Dorsolateral prefrontal cortex (tissue), 122 donors: ENCODE measurements at places on chromosomes 2 and 18.

- no peak for DNase-seq
These were observed 119.0 kb upstream of the ARHGAP28 start for GRCh38 chr18:6610466-6610865.

DNA sequence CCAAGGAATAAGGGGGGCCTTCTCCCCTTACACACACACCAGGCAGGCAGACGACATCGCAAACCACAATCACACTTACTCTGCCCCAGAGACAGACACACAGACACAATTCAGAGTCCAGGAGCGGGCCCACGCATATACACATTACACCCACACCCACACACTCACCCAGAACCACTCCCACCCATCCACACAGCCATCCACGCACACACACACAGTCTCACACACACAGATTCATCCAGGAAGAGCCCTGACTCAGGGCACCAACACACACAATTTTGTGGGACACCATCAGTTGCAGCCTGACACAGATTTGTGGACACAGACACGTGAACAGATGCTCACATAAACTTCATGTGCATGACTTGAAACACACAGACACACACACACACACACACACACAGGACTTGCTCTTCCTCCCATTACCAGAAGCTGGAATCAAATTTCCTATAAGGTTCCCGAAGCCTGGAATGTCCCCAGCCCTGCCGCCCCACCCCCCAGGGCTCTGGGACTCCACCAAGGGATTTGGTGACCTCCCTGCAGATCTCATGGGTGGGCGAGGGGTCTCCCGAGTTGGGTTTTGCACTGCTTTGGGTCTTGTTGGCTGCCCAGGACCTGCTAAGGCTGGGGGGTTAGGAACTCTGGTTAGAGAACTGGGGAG is 23.5 kb downstream of the TNS1 start:
- no peak for DNase-seq

DNA sequence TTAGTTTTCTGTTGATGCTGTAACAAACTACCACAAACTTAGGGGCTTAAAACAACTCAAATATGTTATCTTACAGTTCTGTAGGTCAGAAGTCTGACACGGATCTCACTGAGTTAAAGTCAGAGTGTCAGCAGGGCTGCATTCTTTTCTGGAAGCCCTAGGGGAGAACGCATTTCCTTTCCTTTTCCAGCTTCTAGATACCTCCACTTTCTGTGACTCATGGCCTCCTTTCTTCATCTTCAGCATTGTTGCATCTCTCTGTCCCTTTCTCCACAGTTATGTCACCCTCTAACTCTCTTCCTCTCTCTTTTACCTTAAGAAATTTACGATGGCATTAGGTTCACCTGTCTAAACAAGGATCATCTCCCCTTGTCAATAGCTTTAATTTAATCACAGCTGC is 13.3 kb upstream of the PPP4R1 start:
- no peak for DNase-seq

DNA sequence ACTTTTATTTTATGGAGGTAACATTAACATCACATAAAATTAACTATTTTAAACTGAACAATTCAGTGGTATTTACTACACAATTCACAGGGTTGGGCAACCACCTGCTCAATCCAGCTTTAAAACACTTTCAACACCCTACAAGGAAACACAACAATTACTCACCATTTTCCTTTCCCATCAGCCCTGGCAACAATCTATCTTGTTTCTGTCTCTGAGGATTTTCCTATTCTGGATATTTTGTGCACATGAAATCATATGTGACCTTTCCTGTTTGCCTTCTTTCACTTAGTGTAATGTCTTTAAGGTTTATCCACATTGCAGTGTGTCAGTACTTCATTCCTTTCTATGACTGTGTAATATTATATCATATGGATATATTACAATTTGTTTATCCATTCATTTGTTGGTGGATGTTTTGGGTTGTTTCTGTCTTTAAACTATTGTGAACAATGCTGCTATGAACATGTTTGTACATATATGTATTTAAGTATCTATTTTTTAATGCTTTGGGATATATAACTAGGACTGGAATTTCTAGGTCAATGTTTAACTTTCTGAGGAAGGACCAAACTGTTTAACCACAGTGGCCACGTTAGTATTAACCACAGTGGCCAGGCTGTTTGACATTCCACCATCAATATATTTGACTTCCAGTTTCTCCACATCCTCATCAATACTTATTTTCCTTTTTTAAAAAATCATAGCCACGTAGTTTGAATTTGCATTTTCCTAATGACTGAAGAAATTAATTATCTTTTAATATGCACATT is 72.4 kb upstream of the KIF5C start:
- no peak for DNase-seq

GRCh38 chr18:79932907-79933306 is 18.5 kb downstream of the SLC66A2 start:
- no peak for DNase-seq

- DNase-seq, result no peak
These were observed 143.9 kb upstream of the FN1 start for GRCh38 chr2:215579809-215580208.

GRCh38 chr2:41717839-41718238 is 330.0 kb upstream of the PKDCC start:
- peak; percentile 30 for DNase-seq

DNA sequence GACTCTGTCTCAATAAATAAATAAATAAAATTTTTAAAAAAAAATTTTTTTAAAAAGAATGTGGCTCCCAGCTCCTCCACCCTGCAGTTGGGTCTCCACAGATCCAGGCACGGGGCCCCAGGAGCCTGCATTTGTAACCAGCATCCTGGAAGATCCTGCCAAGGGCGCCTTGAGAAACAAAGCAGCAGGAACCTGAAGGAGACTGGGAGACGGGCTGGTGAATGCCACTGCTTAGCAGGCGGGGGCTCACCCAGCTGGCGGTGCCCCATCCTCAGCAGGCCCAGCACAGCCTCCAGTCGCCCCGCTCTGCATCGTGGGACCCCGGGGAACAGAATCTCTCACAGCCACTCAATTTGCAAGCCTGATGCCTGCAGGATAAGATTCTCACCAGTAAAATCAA is 187.5 kb upstream of the SALL3 start:
- no peak for DNase-seq

DNA sequence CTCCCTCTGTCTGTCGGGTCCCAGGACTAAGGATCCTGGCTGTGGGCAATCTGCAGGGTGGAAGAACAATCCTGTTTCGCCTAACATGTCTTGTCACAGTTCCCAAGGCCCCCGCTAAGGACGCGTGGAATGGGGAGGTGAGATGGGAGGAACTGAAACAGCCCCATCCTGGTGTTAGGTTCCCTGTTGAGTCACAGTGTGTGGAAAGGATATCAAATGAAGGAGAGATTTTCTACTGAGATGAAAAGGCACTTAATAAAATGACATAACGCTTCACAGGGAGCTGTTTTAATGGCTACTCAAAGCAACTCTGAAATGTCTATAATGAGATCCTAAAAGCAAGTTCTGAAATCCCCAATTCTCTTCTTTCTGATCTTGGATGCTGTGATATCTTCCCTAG is 52.5 kb downstream of the RAB31 start:
- no peak for DNase-seq

- DNase-seq, result no peak
These were observed 235.9 kb upstream of the LRATD1 start for GRCh38 chr2:14396533-14397083.

DNA sequence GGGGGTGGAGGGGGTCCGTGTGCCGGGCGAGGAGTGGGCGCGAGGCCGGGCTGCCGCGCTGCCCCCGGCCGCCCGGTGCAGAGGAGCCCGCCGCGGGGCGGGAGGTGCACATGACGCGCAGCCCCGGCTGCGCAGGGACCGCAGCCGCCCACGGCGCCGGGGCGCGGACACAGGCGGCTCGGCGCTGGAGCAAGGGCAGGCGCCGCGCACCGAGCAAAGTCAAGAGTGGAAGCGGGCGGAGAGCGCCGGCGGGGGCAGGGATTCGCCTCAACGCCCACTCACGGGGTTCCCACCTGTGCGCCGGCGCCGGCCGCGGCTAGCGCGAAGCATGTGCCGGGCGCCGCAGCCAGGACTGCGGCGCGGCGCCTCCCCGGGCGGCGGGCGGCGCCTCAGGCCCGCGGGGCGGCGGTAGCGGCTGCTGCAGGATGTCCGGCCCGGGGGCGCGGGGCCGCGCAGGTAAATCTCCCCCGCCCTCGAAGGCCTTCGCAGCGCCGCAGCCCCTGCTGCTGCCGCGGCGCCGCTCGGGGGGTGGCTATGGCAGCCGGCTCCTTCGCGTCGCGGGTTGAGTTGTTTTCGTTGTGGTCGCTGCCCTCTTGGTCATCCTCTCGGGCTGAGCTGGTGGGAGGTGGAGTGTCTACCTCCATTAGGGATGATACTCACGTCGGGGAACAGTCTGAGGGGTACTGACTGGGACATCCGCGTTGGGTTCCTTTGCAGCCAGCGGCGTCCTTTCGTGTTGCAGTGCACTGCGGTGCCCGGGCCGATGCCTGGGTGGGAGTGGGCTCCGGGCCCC is 216.3 kb upstream of the DTNA start:
- DNase-seq, result no peak

DNA sequence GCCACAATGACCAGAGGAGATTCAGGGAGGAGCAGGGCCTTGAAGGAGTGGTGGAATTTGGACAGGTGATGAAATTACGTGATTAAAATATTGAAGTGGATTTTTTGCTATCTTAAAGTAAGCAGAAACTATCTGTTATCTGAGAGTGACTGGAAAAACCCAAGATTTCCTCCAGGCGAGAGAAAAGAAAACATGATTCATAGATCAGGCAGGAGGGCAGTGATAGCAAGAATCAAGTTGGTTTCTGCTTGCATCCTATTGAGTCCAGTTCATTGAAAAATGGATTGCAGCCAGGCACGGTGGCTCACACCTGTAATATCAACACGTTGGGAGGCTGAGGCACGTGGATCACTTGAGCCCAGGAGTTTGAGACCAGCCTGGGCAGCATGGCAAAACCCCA is 127.8 kb downstream of the NXPH2 start:
- DNase-seq, result no peak

DNA sequence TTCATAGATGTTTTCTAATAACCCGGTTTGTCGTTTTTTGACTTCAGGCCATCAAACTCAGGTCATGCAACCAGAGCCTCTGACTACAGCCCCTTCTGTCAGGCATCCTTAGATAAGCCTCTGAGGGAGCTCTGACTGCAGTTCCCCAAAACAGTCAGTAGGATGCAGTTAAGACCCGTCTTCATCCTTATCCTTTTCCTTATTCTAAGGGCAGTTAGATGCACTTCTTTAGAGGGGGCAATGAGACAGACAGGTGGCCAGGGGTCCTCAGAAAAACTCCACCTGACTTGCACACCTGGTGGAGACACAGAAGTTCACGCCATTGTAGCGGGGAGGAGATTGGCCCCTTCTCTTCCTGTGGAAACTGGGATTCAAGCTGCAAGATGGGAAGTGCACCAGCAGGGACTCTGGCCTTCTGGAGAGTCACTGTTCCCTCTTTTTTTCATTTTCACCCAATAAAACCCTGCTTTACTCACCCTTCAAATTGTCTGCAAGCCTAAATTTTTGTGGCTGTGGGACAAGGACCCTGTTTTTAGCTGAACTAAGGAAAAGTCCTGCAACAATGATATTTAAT is 104.8 kb upstream of the TFPI start:
- DNase-seq, result no peak

- DNase-seq, result no peak
These were observed 154.0 kb downstream of the INHBB start for GRCh38 chr2:120499784-120500495.

- no peak for DNase-seq
These were observed 71.5 kb downstream of the GREB1L start for GRCh38 chr18:21313576-21313975.

DNA sequence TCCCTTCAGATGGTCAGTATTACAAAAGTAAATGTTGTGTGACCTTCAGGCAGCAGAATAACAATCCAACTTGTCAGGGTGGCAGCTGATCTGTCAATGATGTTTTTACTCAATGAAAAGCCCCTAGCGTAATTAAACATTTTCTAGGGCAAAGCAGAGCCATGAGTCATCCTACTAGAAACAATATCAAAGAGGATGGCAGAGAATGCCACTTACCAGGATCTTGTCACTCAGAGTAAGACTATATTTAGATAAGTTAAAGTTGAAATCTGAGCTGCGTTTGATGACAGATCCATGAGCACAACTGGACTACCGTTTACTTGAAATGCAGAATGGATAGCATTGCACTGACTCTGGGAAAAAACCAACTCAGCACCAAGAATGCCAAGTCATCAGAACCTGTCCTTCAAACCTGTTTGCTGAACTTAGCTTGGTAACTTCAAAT is 612.6 kb upstream of the ACVR2A start:
- no peak for DNase-seq

DNA sequence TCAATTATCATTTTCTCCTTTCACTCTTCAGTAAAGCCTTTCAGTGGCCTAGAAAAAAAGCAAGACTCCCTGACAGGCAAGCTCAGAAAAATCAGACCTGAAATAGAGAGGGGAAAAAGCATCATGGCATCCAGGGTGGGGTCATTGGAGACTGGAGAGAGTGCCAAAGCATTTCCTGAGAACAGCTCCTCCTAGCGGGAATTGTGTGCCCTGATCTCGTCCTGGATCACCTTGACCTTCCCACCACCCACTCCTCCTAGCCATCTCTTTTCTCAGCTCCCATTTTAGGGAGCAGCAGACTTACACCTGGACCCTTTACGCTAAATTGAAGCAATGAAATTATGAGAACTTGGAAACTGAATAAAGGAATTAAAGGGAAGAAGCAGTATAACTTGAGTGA is 176.6 kb downstream of the VWC2L start:
- DNase-seq, result no peak

GRCh38 chr2:128710729-128711128 is 392.1 kb upstream of the HS6ST1 start:
- DNase-seq, result no peak

DNA sequence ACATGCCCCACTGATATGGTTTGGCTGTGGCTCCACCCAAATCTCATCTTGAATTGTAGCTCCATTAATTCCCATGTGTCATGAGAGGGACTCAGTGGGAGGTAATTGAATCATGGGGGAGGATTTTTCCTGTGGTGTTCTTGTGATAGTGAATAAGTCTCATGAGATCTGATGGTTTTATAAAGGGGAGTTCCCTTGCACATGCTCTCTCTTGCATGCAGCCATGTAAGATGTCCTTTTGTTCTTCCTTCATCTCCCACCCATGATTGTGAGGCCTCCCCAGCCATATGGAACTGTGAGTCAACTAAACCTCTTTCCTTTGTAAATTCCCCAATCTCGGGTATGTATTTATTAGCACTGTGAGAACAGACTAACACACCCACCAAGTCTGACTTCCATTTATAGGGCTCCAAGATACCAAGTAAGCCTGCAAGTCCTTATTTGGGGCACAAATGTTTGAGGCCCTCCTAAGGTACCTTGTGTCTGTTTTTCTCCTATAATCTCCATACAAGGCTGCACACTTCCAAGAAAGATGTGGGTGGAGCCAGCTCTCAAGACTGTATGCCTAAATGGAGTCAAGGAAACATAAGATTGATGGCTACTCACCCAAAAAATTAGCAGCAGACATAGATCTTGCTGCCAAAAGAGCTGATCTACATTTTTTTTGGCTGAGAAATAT is 364.7 kb downstream of the TXNL1 start:
- DNase-seq, result no peak

DNA sequence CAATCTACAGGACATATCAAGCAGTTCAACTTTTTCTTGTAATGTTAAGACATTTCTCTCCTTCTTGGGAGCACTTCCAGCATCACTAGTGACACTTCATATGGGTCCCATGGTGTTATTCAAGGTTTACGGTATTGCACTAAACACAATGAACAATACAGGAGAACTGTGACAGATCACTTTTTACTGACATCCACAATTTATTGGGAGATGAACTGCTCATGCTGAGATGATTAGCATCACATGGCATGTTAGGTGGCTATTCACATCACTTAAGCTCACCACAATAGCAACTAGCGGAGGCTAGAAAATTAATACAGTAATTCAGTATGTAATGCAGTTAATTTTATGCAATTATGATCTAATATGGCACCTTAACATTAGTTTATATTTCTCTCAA is 264.4 kb downstream of the ERBB4 start:
- DNase-seq, result no peak
